Ovary (tissue), 10 donors: ENCODE measurements at places on chromosomes 2 and 18. TPM values are rescaled to one million over a fixed set of nuclear protein-coding genes. Genes with fewer than 3 reads are reported as not detected.

The C2orf80 gene
- total RNA-seq: not detected

DNA sequence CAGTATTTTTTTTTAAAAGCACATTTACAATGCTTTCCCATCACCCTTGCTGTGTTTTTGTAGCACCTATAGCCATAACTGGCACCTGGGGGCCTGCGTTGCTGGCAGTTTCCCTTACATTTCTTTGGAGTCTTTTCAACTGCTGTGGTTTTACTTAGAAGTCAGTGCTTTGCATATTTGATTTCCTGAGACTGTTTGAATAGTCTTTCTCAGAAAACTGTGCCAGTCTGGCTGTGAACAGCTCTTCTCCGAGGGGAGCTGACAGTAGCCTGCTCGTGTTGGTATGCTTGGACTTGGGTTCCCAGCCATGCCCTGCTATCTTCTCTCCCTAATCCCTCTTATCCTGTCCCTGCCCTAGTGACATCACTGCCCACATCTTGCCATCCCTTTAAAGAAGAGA is 81.5 kb downstream of the DPP4 start:
- no peaks in the 10 kb centered on the region for H3K27me3 ChIP-seq
- no peak for DNase-seq
- H3K4me3 ChIP-seq: no peak overlapping the region
- H3K4me1 ChIP-seq: no peaks in the 10 kb centered on the region
- H3K27ac ChIP-seq: no peak overlapping the region

The SLC5A7 gene
- total RNA-seq: not detected

The PLGLB2 gene
- 1.1 TPM for total RNA-seq

The GULP1 gene
- 41.8 TPM for total RNA-seq

The BARD1 gene
- total RNA-seq: 17.2 TPM

DNA sequence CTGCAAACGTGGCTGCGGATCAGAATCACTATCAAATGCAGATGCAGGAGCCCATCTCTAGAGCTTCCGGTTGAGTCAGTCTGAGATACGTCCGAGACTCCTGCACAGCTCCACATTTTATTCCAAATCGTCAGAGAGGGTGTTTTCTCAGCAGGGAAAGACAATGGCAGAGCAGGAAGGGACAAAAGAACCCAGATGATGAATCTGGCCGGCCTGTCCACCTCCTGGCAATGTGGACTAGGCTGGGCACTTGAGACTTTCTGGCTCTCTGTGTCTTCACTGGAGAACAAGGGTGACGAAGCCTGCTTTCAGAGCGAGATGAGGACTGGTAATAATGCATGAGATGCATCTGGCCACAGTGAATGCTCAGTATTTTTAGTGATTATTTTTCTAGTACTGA is 255.9 kb upstream of the MYT1L start:
- no peaks in the 10 kb centered on the region for H3K27me3 ChIP-seq
- H3K4me3 ChIP-seq: no peak overlapping the region
- H3K27ac ChIP-seq: no peak overlapping the region
- H3K4me1 ChIP-seq: no peaks in the 10 kb centered on the region

DNA sequence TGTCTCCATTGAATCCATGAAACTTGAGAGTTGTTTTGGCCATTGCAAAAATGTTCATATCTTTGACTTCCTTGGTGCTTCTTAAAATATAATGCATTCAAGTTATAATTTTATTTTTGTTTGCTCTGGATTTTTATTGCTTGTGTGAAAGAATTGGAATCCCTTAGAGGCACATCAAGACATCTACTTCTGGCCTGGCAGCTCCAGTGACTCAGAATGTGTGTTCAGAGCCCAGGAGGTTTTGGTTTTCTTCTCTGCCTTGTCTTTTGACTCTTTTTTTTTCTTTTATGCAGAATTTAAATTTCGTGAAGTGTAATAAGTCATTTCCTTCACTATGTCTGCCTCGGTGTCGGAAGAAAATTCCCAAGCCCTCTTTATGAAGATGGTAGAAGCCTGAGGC is 180.2 kb downstream of the LTBP1 start:
- no peak overlapping the region for H3K4me3 ChIP-seq
- no peak overlapping the region for H3K27ac ChIP-seq
- no peak for DNase-seq
- H3K27me3 ChIP-seq: no peaks in the 10 kb centered on the region
- H3K36me3 ChIP-seq: no peaks in the 10 kb centered on the region

The LINC00305 gene
- total RNA-seq: not detected

The ZFAND2B gene
- 22.4 TPM for total RNA-seq

DNA sequence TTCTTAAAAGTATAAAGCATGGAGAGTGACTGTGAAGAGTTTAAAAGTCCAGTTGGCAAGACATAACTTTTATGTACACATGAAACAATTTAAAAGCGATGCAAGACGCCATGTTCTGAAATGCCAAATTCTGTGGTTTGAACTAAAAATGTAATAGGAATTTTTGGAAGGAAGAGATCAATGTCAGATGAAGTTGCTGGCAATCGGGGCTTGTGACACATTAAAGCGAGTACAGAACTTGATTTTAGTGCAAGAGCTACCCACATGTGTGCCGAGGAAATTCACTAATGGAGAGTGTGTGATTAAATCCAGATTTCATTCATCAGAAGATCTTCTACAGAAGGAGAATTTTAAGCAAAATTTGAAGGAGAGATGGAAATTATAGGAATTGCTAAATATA is 220.2 kb upstream of the CCDC68 start:
- H3K27ac ChIP-seq: no peak overlapping the region
- H3K36me3 ChIP-seq: no peaks in the 10 kb centered on the region
- H3K4me3 ChIP-seq: no peak overlapping the region
- no peak for DNase-seq

The ATP8B1 gene
- 3.8 TPM for total RNA-seq

The EIF5B gene
- 38.7 TPM for total RNA-seq

The KLHL29 gene
- 6.5 TPM for total RNA-seq

- no peak for DNase-seq
- H3K4me3 ChIP-seq: no peak overlapping the region
- no peaks in the 10 kb centered on the region for H3K27me3 ChIP-seq
- H3K4me1 ChIP-seq: peaks cover 2% of the 10 kb centered on the region
- H3K27ac ChIP-seq: no peak overlapping the region
Observed at GRCh38 chr2:10814571-10815331, 2.2 kb upstream of the PDIA6 start.

DNA sequence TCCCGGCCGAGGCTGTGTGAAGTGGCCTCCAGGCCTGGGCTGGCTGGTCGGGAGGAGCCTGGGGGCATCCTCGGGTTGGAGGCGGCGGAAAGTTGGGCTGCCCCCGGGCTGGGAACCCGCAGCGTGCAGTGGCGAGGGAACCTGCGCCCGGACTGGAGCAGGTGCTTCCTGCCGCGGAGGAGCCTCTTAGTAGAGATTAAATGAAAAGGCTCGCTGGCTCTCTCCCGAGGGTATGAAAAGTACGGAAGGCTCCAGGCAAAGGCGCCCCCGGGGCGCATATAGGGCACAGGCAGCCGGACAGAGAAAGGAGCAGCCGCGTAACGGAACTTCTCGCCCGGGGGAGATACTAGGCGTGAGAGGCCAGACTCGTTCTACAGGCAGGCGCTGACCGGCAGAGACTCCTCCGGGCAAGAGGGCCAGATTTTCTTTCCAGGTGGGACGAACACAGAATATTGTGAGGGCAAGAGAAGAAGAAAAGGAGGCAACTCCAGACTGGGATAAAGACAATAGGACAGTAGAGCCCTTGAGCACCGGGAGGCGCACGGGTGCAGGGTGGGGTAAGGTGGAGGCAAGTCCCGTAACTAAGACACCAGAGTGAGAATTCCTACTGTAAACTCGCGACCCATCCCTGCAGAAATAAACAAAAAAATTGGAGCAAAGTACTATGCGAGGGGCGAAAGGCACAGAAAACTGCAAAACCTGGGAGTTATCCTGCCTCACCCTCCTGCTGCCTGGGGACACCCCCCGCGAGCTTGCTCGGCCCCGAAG is 816 bp downstream of the CDH2 start:
- H3K4me1 ChIP-seq: peaks cover 4% of the 10 kb centered on the region
- H3K36me3 ChIP-seq: no peaks in the 10 kb centered on the region

DNA sequence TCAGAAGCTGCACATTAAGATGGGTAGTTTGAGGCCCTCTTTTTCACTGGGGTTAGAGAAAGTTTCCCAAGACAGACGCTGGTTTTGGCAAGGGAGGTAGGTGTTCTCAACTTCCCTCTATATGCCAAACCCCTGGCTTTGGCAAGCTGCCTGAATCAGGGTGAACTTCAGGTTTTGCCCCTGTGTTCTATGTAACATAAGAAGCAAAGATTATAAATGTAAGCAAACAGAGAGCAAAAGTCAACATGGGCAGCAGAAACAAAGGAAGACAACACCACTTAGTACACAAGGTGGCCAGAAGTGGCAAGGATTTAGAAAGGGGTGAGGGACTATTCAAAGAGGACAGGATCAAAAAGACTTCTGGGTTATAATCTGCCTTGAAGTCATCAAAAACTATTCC is 70.5 kb upstream of the TFCP2L1 start:
- H3K27ac ChIP-seq: no peak overlapping the region
- no peaks in the 10 kb centered on the region for H3K4me1 ChIP-seq
- DNase-seq: no peak
- no peaks in the 10 kb centered on the region for H3K27me3 ChIP-seq
- no peaks in the 10 kb centered on the region for H3K36me3 ChIP-seq

The ZNF385B gene
- 7.5 TPM for total RNA-seq

- H3K4me1 ChIP-seq: no peaks in the 10 kb centered on the region
- H3K27me3 ChIP-seq: no peaks in the 10 kb centered on the region
- no peak overlapping the region for H3K27ac ChIP-seq
- no peak for DNase-seq
- H3K36me3 ChIP-seq: no peaks in the 10 kb centered on the region
Observed at GRCh38 chr18:3332376-3332775, 70.4 kb downstream of the MYL12B start.

DNA sequence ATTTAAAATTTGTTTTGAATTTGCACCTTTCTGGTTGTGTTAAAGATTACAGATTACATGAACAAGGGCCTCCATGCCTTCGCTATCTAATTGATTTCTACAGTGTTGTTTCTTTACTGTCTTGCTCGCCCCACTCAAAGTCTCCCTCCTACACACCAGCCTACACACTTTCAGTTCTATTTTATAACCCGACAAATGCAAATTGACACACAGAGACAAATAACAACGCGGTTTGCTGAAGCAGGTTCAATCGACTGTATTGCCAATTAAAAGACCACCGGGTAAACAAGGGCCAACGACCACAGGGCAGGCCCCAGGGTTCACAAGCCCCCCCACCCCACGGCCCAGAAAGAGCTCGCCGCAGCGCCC is 869 bp downstream of the STARD7 start:
- H3K4me3 ChIP-seq: peak overlapping the region; percentile 84
- H3K4me1 ChIP-seq: peaks cover 14% of the 10 kb centered on the region
- no peaks in the 10 kb centered on the region for H3K36me3 ChIP-seq
- H3K27ac ChIP-seq: peak overlapping the region; percentile 89

GRCh38 chr2:98088261-98088660 is 1.3 kb downstream of the VWA3B start:
- peaks cover 8% of the 10 kb centered on the region for H3K4me1 ChIP-seq
- H3K36me3 ChIP-seq: no peaks in the 10 kb centered on the region
- no peak for DNase-seq
- no peaks in the 10 kb centered on the region for H3K27me3 ChIP-seq
- H3K4me3 ChIP-seq: no peak overlapping the region

The CUL3 gene
- 59.1 TPM for total RNA-seq

- no peak overlapping the region for H3K27ac ChIP-seq
- DNase-seq: no peak
- peaks cover 7% of the 10 kb centered on the region for H3K4me1 ChIP-seq
- H3K36me3 ChIP-seq: no peaks in the 10 kb centered on the region
- H3K27me3 ChIP-seq: no peaks in the 10 kb centered on the region
Observed at GRCh38 chr2:145026456-145027455, 506.8 kb upstream of the ZEB2 start.

DNA sequence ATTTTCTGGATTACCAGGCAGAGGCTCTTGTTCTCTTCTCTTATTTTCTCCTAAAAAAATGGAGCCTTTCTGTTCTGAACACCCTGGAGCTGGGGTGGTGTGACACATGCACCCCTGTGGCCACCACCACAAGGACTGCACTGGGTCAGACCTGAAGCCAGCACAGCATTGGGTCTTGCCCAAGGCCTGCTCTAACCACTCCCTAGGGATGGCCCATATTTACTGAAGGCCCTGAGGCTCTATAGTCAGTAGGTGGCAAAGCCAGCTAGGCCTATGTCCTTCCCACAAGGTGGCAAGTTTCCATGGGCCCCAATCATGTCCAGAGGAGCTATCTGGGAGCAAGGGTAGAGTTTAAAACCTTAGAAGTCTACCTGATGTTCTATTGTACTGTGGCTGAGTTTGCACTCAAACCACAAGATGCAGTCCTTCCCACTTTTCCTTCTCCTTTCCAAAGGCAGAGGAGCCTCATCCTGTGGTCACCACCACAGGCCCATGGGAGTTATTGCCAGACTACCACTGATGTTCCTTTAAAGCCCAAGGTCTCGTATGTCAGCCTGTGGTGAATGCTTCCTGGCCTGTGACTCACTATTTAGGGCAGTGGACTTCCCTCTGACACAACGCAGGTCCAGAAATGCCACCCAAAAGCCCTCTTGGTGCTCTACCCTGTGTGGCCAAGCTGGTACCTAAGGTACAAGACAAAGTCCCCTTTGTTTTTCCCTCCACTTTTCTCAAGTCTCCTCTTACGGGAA is 15.0 kb upstream of the FMNL2 start:
- no peak overlapping the region for H3K4me3 ChIP-seq
- no peaks in the 10 kb centered on the region for H3K27me3 ChIP-seq
- H3K27ac ChIP-seq: no peak overlapping the region
- no peaks in the 10 kb centered on the region for H3K4me1 ChIP-seq

The RTP5 gene
- total RNA-seq: not detected

GRCh38 chr2:656676-657075 is 20.5 kb downstream of the TMEM18 start:
- H3K36me3 ChIP-seq: no peaks in the 10 kb centered on the region
- no peaks in the 10 kb centered on the region for H3K27me3 ChIP-seq
- DNase-seq: no peak
- H3K4me1 ChIP-seq: no peaks in the 10 kb centered on the region

GRCh38 chr2:238097988-238098871 is 1.9 kb upstream of the ESPNL start:
- no peaks in the 10 kb centered on the region for H3K27me3 ChIP-seq
- DNase-seq: peak; percentile 10
- no peaks in the 10 kb centered on the region for H3K36me3 ChIP-seq
- no peaks in the 10 kb centered on the region for H3K4me1 ChIP-seq
- H3K4me3 ChIP-seq: no peak overlapping the region
- no peak overlapping the region for H3K27ac ChIP-seq

DNA sequence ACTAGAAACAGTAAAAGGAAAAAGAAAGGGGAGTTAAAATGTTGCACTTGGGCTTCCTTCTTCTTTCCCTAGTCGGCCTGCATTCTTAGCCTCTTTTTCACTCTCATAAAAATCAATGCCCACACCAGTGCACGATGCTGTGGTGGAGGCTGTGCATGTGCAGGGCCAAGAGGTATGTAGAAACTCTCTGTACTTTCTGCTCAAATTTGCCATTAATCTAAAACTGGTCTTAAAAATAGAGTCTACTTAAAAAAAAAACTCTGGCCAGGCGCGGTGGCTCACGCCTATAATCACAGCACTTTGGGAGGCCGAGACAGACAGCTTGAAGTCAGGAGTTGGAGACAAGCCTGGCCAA is 11.1 kb downstream of the TRAPPC8 start:
- H3K4me1 ChIP-seq: peaks cover 2% of the 10 kb centered on the region
- no peaks in the 10 kb centered on the region for H3K27me3 ChIP-seq
- no peaks in the 10 kb centered on the region for H3K36me3 ChIP-seq
- no peak overlapping the region for H3K4me3 ChIP-seq
